Stimulated activated CD8-positive, alpha-beta memory T cell treated with anti-CD3 and anti-CD28 coated beads, Interleukin-7, amount 100 ng/mL, for 4 hours (primary cell): ENCODE measurements at places on chromosomes 6 and 20.

DNA sequence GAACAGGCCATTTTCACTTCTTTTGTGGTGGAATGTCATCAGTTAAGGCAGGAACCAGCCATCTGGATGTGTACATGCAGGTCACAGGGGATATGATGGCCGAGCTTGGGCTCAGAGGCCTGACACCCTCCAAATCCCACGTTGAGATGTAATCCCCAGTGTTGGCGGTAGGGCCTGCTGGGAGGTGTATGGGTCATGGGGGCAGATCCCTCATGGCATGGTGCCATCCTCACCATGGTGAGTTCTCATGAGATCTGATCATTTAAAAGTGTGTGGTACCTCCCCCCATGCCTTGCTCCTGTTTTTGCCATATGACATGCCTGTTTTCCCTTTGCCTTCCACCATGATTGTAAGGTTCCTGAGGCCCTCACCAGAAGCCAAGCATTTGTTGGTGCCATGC, 26.8 kb downstream of the WDR27 start:
- no peak for DNase-seq

DNA sequence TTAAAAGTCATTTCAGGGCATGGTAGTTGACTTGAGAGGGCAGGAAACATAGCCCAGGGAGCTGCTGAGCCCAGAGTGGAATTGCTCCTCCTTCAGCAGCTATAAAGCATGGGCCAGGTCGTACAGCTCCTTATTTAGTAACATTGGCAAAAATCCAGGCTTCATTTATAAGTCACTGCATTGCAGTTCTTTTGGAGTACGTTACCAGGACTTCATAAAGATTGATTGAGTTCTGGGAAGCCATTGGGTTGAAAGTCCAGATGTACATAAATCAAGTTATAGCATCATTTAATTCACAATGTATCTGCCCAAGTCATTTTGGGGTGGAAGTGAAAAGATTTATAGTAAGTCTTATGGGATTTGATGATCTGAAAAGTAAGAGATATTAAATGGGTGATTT, 53.0 kb upstream of the ANKEF1 start:
- no peak for DNase-seq

DNA sequence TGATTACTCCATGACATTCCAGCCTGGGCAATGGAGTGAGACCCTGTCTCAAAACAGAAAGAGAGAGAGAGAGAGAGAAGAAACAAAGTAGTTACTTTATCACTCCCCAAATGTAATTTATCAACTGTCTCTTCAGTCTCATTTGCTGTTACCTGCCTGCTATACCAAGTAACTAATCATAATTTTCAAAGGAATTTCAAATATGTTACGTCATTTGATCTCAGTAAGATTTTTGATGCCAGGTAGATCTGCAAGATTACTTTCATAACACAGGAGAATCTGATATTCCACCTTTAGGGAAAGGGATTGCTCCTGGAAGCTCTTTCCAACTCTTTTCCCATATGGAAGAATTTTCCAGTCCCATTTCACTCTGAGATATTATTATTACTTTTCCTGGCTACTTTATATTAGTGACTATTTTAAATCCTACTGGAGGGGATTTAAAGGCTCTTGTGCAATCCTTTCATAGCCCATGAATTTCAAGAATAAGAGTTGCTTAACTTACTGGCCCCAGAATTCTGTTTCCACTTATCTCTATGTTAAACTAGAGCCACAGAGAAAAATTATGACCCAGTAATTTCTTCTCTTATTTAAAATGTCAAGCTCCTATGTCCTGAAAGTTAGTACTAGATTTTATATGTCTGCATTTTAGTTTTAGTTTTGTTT, 390.2 kb upstream of the FLRT3 start:
- DNase-seq: no peak

DNA sequence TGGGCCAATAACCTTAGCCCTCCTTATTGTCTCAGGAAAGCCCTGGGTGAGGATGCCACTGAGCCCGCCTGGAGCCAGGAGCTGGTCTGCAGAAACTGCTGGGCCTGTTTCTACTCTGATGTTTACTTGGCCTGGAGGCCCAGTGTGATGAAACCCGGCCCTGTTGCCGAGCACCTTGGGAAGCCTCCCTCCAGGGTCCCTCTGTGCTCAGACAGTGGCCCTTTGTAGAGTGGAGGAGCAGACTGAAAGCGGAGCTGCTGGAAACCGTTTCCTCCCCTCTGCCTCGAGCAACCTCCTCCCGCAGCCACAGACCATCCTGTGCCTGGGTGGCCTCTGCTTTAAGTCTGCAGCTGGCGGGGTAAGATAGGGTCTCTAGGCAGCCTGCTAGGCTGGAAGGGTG, 84.1 kb upstream of the EPB41L1 start:
- no peak for DNase-seq

DNA sequence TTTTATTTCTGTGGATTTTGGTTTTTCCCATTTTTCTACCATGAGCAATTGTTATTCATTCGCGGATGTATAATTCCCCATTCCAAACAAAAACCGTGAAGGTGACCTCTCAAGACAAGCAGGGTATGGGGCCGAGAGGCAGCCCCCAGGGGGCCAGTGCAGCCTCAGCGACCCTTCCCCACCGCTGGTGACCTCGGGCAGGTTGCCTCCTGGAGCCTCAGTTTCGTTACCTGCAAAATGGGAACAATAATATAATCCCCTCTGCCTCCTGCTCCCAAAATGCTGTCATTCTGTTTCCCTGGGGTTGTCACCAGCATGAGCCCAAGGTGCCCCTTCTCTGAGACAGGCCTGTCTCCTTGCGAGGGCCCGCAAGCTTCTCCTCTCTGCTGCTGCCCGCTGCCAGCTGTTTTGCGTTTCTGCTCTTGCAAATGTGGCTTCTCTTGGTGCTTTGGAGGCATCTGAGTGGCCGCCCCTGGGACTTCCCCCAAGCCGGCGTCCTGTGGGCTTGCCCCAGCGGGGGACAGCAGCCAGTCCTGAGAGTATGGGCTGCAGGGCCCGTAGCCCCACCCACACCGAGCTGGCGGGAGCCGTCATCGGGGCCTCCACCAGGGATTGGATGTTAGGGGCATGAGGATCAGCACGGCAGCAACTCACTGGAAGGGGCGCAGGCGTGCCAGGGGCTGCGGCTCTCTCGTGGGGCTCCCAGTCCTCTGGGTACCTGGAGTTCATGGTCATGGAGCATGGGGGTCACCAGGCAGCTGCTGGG, 161.9 kb downstream of the TAF4 start:
- DNase-seq: no peak

GRCh38 chr6:37600312-37600916, 97.3 kb downstream of the MDGA1 start:
- DNase-seq: no peak

DNA sequence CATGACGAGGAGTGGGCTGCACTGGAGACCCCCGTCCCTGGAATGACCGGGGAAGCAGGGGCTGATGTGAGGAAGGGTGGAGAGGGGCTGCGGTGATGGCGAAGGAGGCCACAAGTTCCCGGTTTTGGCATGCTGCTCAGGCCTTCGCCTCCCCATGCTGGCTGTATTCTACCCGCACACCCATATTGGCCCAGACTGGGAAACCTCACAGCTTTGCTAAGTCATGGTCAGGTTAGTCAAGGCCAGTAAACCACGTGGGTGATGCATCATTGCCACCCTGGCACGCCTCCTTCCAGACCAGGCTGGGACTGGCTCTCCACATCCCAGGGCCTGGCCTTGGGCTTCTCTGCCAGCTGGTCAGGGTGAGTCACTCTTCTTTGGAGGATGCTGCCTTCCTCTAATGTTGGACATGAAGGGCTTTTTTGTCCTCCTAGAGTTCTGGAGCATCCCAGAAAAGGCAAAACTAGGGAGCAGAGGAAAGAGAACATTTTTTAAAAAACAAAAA, 53.8 kb downstream of the PCNA start:
- DNase-seq: no peak

DNA sequence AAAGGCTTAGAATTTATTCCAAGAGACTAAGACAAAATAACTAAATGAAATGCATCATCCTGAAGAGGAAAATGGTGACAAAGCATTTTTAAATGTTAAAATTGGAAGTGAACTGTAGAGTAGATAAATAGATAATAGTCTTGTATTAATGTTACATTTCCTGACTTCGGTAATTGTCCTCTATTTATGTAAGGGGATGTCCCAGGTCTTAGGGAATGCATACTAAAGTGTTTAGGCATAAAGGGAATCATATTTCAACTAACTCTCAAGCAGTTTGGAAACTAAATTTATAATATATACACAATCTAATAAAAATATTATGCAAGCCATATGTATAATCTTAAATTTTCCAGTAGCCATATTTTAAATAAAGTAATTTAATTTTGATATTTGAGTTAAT, 159.3 kb downstream of the WDR27 start:
- DNase-seq: no peak
